ENCODE measurements at places on chromosomes 3 and 15. TPM values are rescaled to one million over a fixed set of nuclear protein-coding genes. Genes with fewer than 3 reads are reported as not detected.

Gene CHAC1
- 2.7 TPM for total RNA-seq

Gene CEP19
- 2.4 TPM for total RNA-seq

Gene FHIT
- total RNA-seq, result 0.18 TPM

Gene DUOX1
- total RNA-seq, result not detected

Gene SKOR1
- 0.09 TPM for total RNA-seq

Gene ST3GAL6
- 23.6 TPM for total RNA-seq

Gene OSTN
- total RNA-seq, result not detected

Gene CLDN1
- 0.47 TPM for total RNA-seq

Gene CPN2
- total RNA-seq, result not detected

Gene CPNE9
- total RNA-seq, result not detected
